ENCODE measurements at places on chromosomes 7 and 10.

- no peak for DNase-seq
Measured at GRCh38 chr7:30918676-30919075, 7.0 kb downstream of the AQP1 start.

GRCh38 chr10:49594594-49594993 is 15.5 kb upstream of the SLC18A3 start:
- peak; percentile 70 for DNase-seq

DNA sequence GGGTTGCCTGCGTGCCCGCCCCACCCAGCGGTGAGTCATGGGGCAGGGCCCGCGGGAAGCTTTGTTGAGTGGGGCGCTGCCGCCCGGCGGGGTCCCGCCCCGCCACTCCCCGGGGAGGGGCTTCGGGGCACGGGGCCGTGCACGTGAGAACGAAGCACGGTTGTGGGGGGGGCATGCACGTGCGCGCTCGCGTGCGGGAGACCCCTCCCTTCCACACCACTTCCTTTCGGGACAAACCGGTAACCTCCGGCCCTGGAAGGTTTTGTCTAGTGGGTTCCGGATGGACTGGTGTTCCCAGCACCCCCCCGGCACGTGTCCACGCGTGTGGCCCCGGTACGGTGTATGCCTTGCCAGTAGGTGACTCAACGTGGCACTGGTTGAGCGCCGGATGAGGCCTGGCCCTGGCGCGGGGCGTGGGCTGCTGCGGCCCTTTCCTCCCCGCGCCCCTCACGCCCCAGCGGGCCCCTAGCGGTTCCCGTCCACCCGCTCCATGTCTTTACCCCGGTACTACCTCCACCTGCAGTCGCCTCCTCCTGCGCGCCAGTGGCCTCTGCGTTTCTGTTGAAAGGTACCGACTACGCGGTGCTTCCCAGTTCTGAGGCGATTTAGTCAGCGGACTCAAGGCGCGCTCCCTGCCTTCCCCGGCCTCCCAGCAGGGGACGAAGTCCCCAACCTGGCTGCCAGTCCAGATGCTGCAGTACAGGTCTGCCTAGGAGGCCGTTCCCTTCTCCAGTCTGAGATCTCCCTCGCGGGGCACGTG is 3.1 kb downstream of the ADIRF start:
- peak; percentile 89 for DNase-seq

DNA sequence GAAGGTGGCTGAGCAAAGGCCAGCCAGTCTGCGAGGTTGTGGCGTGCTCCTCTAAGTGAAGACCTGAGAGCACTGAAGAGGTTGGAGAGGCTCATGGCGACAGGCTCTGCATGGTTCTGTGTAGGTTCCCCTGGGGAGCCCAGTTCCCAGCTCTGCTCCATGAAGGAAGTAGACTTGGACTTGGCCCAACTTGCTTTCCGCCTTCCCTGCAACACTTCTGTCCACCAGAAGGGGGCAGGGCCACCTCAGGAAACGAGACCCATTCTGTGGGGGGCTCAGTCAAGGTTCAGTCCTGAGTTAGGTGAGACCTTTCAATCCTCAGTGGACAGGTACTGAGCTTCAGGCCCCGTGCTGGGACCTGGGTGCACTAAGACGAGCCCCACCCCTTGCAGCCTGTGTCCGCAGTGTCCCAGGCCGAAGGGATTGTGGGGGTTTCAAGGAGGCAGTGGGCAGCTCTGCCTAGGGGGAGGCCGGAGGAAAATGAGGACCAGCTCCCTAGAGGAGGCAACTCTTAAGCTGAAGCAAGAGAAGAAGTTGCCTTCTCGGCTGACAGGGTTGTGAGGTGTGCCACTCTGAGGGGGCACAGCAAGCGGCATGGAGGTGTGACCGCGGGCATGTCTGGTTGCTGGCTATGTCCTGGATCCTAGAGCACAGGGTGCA is 15.0 kb upstream of the PCBD1 start:
- peak; percentile 69 for DNase-seq

GRCh38 chr10:122333037-122333436 is 41.5 kb upstream of the PLEKHA1 start:
- DNase-seq = no peak

DNA sequence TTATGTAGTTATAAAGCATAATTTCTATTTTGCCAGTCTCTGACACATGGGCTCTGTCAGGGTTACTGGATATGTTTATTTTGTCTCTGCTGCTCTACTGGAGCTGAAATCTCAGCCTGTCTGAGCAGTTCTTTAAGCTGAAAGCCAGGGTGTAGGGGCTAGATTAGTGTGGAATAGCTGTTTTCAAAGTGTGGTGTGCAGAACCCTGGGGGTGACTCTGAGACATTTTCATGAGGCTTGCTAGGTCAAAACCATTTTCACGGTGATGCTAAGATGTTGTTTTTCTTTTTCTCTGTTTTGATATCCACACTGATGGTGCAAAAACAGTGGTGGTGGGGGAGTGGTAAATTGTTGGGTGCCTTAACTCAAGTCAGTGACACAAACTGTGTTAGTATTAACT is 45.5 kb downstream of the CREM start:
- DNase-seq = no peak

GRCh38 chr7:9391221-9391620 is 957.8 kb downstream of the NXPH1 start:
- no peak for DNase-seq

GRCh38 chr7:91491868-91492267 is 227.6 kb downstream of the FZD1 start:
- DNase-seq = no peak

- no peak for DNase-seq
Measured at GRCh38 chr10:109953766-109954165, 30.5 kb upstream of the XPNPEP1 start.

GRCh38 chr7:66245008-66245407 is 39.9 kb downstream of the TPST1 start:
- no peak for DNase-seq

DNA sequence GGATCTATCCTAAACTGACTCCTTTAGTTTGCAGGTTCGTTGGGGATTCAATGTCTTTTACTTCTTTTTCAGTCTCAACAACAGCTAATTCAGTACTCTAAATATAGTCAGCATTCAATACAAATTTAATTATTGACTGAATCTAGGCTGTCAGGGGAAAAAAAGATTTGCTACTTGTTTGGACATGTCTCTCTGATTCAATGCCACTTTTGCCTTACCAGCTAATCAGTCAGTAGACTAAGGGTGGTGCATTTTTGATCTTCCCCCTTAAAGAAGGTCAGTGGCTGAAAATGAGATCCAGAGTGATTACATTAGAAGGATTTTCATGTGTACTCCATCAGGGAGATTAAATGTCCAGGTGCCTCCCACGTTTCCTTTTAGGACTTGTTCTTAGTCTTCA is 145.1 kb downstream of the C1GALT1 start:
- DNase-seq = no peak

DNA sequence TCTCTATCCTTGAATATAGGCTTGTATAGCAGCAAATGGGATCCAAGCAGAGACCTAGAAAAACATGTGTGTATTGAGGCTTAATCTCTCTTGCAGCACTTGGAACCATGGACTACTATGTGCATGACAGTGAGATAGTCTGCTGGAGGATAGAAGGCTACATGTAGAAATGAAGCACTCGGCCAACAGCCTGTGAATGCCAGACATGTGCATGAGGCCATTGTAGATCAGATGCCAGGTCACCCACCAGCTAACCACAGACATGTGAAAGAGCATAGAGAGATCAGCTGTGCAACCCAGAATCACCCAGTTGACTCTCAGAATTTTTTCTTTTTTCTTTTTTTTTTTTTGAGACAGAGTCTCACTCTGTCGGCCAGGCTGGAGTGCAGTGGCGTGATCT is 90.9 kb downstream of the NT5C2 start:
- DNase-seq = no peak

GRCh38 chr7:7764520-7765396 is 46.4 kb upstream of the RPA3 start:
- DNase-seq = no peak

GRCh38 chr10:18666810-18667209 is 7.6 kb downstream of the ARL5B start:
- DNase-seq = no peak

DNA sequence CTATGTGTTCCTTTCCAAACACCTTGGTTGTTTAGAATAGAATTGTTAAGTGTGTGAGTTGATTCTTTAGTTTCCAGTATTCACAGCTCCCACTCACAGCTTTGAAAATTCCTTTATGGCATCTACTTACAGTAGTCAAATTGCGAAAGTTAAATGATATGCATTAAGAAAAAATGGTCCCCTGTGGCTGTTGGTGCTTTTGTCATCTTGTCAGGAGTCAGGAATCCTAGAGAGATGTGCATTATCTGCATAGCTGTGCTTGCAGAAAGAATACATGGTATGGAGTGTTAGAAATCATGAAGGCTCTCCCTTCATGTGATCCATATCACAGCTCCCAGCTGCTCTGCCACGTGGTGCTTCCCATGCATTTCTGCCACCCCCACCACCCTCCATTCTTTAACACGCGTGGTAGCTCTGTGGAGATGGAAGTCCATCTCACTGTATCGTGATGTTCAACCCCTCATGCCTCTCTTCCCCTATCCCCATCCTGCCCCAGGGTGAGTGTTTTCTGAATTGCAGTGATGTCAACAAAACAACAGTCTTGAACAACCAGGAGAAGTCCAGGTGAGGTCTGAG is 29.2 kb upstream of the CTTNBP2 start:
- DNase-seq = no peak

DNA sequence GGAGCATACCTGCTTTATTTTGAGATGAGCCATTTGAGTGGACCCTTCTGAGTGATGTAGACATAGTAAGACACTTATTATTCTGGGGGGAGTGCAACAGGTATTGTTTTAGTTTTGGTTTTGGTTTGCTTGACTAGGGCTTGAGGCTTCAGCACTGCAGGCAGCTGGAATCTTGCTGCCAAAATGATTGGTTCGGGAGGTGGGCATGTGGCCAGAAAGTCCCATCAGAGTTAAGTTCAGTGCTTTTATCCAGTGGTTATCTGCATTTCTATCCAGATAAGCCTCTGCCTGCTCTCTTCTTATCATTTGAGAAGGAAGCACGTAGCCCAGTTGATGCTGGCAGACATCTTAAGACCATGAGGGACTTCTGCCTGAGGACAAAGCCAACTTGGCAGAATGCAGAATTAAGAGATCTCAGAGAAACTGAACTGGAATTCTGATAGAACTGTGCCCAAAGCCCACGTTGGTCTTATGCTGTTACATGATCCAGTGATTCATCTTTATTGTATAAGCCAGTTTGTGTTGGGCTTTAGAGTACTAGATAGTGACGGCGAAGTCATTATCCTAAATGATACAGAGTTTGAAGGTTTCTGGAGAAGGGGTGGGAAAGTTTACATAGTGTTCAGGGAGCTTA is 9.6 kb upstream of the JAZF1 start:
- DNase-seq = no peak

- DNase-seq = no peak
Measured at GRCh38 chr7:74461970-74462706, 8.4 kb downstream of the GTF2IRD1 start.

GRCh38 chr10:103835096-103836050 is 20.0 kb downstream of the SH3PXD2A start:
- DNase-seq = no peak

- no peak for DNase-seq
Measured at GRCh38 chr10:11525503-11525902, 85.9 kb downstream of the USP6NL start.

GRCh38 chr7:37558320-37559096 is 109.8 kb upstream of the ELMO1 start:
- DNase-seq = no peak

DNA sequence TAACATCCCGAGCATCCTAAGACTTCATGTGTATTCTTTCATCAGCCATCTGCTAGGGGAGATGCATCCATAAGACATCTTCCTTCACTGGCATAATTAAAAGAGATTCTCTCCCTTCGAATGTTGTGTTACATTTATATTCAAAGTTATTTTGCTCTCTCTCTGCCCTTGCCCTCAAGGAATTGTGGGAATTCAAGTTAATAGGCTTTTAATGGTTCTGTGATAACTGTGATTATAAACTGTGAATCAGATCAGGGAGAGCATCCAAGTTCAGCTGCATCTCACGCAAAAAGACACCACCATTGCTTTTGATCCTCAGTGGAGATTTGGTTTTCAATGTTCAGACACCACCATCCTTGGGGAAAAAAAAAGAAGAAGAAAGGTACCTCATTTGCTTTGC is 9.2 kb upstream of the TEX36 start:
- DNase-seq = no peak

DNA sequence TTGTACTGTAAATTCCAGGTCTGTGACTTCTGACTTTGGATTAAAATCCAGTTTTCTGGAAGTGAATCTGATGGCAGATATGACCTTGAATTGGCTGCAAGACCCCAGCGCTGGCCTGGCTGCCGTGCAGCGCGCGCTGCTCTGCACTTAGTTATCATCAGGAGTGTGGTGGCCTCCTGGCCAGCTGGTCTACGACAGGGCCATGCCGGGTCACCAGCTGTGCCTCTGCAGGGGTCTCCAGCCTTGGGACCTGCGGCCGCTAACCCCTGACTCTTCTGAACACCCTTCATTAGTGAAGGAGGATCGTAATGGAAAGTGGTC is 190.7 kb upstream of the SH2B2 start:
- DNase-seq = no peak

GRCh38 chr7:111103678-111104274 is 12.8 kb downstream of the LRRN3 start:
- no peak for DNase-seq

GRCh38 chr10:78868861-78869260 is 199.9 kb upstream of the ZMIZ1 start:
- no peak for DNase-seq

- no peak for DNase-seq
Measured at GRCh38 chr10:129780198-129780597, 183.9 kb downstream of the EBF3 start.

GRCh38 chr7:22281481-22281880 is 75.5 kb downstream of the RAPGEF5 start:
- DNase-seq = no peak

- DNase-seq = no peak
Measured at GRCh38 chr7:16069998-16070397, 351.3 kb downstream of the CRPPA start.
